ENCODE measurements at places on chromosomes 5 and 9. TPM values are rescaled to one million over a fixed set of nuclear protein-coding genes. Genes with fewer than 3 reads are reported as not detected.

The HEMGN gene
- total RNA-seq: not detected

The CCL27 gene
- not detected for total RNA-seq

The NDUFAF2 gene
- 38.1 TPM for total RNA-seq

The PRR16 gene
- total RNA-seq: 18.0 TPM

The GRM6 gene
- total RNA-seq: not detected

The HSPB3 gene
- not detected for total RNA-seq

The FRRS1L gene
- total RNA-seq: 1.2 TPM

All from pericardium fibroblast (primary cell).